ENCODE measurements at places on chromosomes 5 and 9.

DNA sequence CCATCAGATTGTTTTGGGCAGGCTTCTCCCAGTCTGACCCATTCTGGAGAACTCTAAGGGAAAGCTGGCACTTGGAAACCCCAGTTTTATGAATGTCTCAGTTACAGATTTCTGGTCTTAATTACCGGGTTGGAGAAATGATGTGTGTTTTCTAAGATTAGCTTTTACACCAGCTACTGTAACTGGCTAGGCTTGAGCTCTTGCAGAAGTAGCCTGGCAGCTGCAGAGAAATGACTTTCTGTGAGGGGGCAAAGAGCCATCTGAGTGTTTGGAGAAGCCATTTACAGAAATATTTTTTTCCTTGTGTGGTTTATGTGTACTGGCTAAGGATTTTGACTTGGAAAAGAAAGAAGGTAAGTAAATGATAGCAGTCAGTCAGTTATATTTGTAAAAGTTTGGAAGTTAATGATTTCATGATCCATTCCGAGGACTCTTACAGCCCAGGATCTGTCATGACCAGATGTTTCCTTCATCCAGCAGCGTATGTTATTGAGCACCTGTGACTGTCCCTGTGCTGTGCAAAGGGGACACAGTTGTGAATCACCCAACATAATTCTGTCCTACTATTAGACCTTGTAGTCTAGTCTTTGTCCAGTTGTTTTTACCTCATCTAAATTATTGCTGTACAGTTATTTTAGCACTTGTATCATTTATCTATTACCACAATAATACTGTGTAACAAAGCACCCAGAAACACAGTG is 53.7 kb upstream of the GDNF start:
- DNase-seq, result no peak

- peak; percentile 40 for DNase-seq
Observed at GRCh38 chr9:94300470-94301301, 27.8 kb downstream of the NUTM2F start.

DNA sequence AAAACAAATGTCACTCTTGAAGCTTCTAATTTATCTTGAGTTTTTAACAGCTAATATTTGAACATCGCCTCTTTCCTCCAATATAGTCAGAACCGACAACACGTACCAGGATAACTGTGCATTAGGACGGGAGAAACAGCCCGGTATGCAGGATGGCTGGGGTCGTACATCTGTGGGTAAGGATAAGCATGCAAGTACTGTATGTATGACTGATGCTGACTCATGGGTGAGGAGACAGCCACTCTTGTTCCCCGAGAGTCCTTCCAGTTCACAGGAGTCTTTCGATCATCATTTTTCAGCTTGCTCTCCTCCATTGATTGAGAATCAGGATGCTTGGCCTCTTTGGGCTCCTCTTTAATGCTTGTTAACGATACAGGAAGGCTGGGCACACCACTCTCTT is 102.3 kb downstream of the ZNF608 start:
- no peak for DNase-seq

GRCh38 chr9:131470581-131470991 is 32.1 kb upstream of the POMT1 start:
- no peak for DNase-seq

DNA sequence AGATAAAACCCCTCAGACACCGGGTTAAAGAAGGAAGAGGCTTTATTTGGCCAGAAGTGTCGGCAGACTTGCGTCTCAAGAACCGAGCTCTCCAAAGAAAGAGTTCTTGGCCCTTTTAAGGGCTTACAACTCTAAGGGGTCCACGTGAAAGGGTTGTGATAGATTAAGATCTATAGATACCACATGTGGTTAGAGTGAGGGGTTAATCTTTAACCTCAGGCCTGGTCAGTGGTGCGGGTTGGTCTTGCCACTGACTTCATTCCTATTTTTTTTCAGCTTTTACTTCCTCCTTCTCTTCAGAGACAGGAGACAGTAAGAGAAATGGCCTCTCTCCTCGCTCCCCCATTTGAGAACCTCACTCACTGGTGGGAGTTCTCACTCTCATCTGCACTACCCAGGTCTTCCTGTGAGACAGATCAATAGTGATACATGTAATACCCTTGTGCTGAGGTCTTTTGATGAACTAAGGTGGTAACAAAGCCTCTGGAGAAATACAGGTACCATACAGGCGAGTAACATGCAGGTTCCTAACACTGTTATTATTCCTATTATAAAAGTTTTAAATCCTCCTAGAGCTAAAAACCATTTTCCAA is 52.4 kb upstream of the COX7C start:
- peak; percentile 10 for DNase-seq

DNA sequence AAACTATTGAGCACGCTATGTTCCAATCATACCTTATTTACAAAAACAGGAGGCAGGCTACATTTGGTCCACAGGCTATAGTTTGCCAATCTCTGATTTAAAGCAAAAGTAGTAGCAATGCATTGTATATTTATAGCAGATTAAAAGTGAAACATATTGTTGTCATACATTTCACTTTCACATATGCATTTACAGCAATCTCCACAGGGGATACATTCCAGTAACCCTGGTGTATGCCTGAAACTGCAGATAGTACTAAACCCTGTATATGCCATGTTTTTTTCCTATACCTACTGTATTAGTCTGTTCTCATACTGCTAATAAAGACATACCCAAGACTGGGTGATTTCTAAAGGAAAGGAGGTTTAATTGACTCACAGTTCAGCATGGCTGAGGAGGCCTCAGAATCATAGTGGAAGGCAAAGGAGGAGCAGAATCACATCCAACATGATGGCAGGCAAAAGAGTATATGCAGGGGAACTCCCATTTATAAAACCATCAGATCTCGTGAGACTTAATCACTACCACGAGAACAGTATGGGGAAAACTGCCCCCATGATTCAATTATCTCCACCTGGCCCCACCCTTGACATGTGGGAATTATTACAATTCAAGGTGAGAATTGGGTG is 5.9 kb upstream of the CSF1R start:
- no peak for DNase-seq
